ENCODE measurements at places on chromosomes 1 and 21. TPM values are rescaled to one million over a fixed set of nuclear protein-coding genes. Genes with fewer than 3 reads are reported as not detected.

DNA sequence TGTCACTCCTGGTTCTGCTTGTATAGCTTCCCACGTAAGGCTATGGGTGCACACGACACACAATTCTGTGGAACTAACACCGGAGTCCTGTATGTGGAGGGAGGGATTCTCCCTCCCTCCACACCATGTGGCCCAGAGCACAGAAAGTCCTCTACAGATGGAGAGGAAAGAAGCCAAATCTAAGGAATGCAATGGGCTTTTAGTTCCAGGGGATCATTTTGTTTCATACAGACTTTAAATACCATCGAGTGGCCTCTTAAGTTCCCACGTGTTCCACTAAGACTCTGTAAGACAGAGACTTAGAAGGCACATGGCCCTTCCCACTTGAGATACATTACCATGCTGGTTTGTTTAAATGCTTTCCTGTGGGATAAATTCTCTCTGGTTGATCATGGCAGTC lies 156.0 kb downstream of the TGFB2 start:
- no peaks in the 10 kb centered on the region for H3K36me3 ChIP-seq
- H3K4me3 ChIP-seq, result no peak overlapping the region
- no peak for DNase-seq
- H3K27ac ChIP-seq, result no peak overlapping the region
- H3K27me3 ChIP-seq, result no peaks in the 10 kb centered on the region

CNTN2 gene
- 0.22 TPM for total RNA-seq

DNA sequence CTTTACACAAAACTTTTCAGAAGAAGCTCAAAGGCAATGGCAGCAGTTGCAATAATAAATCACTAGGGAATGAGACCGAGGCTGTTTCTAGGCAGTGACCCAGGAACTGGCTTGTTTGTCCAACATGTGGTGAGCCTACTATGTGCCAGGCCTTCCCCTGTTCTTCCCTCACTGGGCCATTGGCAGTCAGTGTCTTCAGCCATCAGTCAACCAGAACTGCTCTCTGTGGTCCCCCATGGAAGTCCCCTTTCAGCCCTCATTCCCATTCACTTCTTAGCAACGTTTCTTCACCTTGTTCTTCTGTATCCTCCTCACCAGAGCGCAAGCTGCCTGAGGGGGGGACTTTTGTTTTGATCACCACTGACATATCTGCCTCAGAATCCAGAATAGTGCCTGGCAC lies 274.1 kb downstream of the RRAGC start:
- no peak overlapping the region for H3K4me3 ChIP-seq
- no peaks in the 10 kb centered on the region for H3K4me1 ChIP-seq
- H3K36me3 ChIP-seq, result no peaks in the 10 kb centered on the region
- DNase-seq, result peak; percentile 7
- no peaks in the 10 kb centered on the region for H3K27me3 ChIP-seq

DNA sequence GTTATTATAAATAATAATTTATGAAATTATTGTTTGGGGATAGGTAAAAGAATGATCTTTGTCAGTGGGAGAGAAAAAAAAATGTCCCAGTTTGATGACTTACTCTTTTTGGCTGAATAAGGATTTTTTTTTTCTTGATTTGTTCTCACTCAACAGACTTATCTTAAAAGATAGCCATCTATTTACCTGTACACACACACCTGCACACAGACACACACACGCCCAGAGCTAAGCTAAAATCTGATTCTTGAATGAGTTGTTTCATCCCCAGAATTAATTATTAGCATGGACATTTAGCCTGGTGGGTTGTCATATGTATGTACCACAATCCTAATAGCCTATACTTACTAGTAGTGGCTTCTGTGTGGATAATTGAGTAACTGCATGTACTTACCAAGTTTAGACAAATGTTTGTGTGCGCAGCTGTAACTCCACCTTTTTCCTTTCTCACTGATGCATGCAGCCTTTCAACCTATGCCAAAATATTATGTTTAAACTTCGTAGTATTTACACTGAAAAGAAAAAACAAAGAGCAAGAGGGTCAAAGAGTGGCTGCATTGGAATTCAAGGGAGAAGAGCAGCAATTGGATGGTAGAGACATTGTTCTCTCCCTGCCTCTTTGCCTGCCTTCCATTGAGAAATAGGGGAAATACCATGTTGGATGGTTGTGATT lies 174.3 kb downstream of the ADGRL2 start:
- no peak overlapping the region for H3K27ac ChIP-seq
- H3K4me3 ChIP-seq, result no peak overlapping the region
- H3K4me1 ChIP-seq, result no peaks in the 10 kb centered on the region

DNA sequence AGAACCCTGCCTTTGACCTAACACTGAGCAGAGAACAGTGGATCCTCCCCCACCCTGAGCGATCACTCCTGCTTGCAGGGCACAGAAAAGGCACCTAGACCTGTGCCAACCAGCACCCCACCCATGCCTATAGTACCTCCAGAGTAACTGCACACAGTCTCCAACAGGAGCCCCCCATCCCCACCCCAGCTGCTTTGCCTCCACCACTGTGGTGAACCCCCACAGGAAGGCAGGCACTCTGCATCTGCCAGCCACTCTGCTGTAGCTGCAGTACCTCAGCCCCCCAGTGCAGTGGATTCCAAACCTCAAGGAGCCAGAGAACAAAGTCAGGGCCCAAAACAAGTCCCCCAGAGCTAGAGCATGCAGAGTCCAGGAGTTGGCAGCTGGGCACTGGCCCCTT lies 10.7 kb downstream of the SPATC1L start:
- H3K36me3 ChIP-seq, result no peaks in the 10 kb centered on the region
- no peak overlapping the region for H3K4me3 ChIP-seq
- H3K4me1 ChIP-seq, result no peaks in the 10 kb centered on the region
- no peak for DNase-seq

ADCY10 gene
- 0.11 TPM for total RNA-seq

- no peaks in the 10 kb centered on the region for H3K36me3 ChIP-seq
- no peaks in the 10 kb centered on the region for H3K4me1 ChIP-seq
- H3K27ac ChIP-seq, result no peak overlapping the region
- no peaks in the 10 kb centered on the region for H3K27me3 ChIP-seq
These were observed 14.7 kb upstream of the LY9 start for GRCh38 chr1:160781186-160781766.

DNA sequence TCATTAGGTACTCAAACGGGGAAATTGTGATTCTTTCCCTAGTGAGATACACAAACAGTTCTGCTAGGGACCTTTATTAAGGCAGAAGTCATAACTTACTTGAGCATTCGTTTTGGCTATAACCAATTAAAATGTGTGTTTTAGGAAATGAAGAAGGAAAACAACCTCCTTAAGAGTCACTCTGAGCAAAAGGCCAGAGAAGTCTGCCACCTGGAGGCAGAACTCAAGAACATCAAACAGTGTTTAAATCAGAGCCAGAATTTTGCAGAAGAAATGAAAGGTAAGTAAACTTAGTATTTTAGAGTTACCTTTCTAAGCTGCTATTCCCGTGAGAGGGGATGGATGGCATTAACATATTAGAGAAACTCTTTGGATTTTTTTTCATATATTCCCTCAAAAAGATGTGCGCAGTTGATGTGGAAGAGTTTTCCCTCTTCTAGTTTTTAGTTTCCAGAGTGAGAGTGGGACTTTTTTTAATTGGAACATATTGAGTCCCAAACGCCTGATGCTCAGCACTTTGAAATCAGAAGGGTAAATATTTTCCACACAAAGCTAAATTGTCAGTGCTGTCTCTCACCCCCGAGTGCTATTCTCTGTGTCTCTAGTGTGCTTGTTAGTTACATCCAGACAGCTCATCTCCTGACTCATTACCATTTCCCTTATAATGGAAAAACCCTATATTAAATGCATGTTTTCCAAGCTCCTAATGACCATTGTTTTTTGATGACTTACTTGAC lies 34.9 kb downstream of the CENPF start:
- H3K27ac ChIP-seq, result no peak overlapping the region
- no peaks in the 10 kb centered on the region for H3K4me1 ChIP-seq
- no peaks in the 10 kb centered on the region for H3K36me3 ChIP-seq
- no peak overlapping the region for H3K4me3 ChIP-seq

DNA sequence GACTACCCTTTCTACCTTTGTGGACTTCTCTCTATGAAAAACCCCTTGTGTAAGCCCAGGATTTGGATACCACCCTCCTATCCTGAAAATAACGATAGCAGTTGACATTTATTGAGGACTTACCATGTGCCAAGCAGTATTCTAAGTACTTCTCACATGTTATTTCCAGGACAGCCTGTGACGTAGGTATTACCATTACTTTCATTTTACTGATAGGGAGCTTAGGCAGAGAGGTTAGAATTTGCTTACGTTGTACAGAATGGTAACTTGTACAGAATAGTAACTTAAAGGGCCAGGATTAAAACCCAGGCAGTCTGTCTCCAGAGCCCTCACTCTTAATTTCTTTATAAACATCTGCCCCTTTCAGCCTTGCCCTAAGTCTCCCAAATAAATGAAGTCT lies 138.3 kb downstream of the NTMT2 start:
- H3K4me3 ChIP-seq, result no peak overlapping the region
- H3K27ac ChIP-seq, result no peak overlapping the region
- no peak for DNase-seq
- no peaks in the 10 kb centered on the region for H3K4me1 ChIP-seq

KIF14 gene
- total RNA-seq, result 0.31 TPM

GRCh38 chr1:185534801-185535200 lies 199.4 kb upstream of the HMCN1 start:
- no peaks in the 10 kb centered on the region for H3K27me3 ChIP-seq
- no peak overlapping the region for H3K27ac ChIP-seq
- no peak overlapping the region for H3K4me3 ChIP-seq
- no peak for DNase-seq
- H3K4me1 ChIP-seq, result no peaks in the 10 kb centered on the region
- no peaks in the 10 kb centered on the region for H3K36me3 ChIP-seq

DNA sequence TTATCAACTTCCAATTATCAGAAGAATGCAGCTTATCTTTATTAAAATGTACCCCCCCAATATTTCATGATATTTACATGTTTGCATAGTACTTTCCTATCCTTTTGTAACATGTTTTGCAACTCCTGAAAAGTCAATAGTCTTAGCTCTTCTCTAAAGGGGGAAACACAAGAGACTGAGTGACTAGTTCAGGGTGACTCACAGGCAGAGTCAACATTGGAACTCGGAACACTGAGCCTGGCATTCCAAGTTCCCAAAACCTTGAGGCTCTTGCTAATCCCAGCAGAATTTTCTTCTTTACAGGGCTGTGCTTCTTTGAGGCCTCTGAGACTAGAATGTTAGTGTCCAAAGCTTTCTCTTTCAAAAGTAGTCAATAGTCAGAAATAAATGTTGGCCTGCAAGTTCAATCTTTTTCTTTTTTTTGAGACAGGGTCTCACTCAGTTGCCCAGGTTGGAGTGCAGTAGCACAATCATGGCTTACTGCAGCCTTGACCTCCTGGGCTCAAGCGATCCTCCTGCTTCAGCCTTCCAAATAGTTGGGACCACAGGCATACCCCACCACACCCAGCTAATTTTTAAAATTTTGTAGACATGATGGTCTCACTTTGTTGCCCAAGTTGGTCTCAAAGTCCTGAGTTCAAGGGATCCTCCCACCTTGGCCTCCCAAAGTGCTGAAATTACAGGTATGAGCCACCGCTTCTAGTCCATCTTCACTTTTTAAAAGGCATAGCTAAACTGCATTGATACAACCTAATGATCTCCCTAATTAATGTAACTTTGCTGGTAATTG lies 37.5 kb downstream of the ZNF281 start:
- H3K27ac ChIP-seq, result no peak overlapping the region
- H3K4me3 ChIP-seq, result no peak overlapping the region
- no peaks in the 10 kb centered on the region for H3K4me1 ChIP-seq
- no peaks in the 10 kb centered on the region for H3K36me3 ChIP-seq

GRCh38 chr1:82879701-82880305 lies 1079.1 kb downstream of the ADGRL2 start:
- H3K4me3 ChIP-seq, result no peak overlapping the region
- no peaks in the 10 kb centered on the region for H3K36me3 ChIP-seq
- no peaks in the 10 kb centered on the region for H3K4me1 ChIP-seq
- DNase-seq, result no peak
- no peak overlapping the region for H3K27ac ChIP-seq
- H3K27me3 ChIP-seq, result no peaks in the 10 kb centered on the region

RUNX3 gene
- total RNA-seq, result 0.79 TPM

NKAIN1 gene
- total RNA-seq, result 3.3 TPM

CYP4A11 gene
- not detected for total RNA-seq

- peaks cover 86% of the 10 kb centered on the region for H3K36me3 ChIP-seq
- H3K4me3 ChIP-seq, result no peak overlapping the region
- DNase-seq, result no peak
- no peak overlapping the region for H3K27ac ChIP-seq
- H3K4me1 ChIP-seq, result no peaks in the 10 kb centered on the region
These were observed 12.5 kb downstream of the PSMB4 start for GRCh38 chr1:151411884-151412283.

GRCh38 chr1:52558941-52559340 lies 6.0 kb upstream of the TUT4 start:
- no peaks in the 10 kb centered on the region for H3K36me3 ChIP-seq

BCAN gene
- total RNA-seq, result not detected

DNA sequence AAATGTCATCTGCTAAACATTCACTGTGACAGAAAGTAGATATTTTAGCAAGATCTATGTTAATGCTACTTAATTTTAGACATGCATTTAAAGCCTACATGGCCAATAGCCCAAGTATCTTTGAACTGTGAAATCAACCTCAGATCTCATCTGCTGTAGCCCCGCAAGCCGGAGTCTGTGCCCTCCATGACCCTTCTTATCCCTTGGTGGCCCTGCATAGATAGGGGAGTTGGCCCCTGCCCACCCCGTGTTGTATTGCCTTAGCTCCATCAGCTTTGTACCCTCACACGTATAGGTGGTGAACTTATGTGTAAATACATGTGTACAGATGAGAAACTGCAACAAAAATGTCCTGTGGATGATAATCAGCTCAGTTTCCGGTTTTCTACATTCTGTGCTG lies 18.5 kb downstream of the ATP5PO start:
- no peak for DNase-seq
- H3K27ac ChIP-seq, result no peak overlapping the region
- no peaks in the 10 kb centered on the region for H3K27me3 ChIP-seq
- no peaks in the 10 kb centered on the region for H3K36me3 ChIP-seq
- peaks cover 19% of the 10 kb centered on the region for H3K4me1 ChIP-seq
- no peak overlapping the region for H3K4me3 ChIP-seq

- no peaks in the 10 kb centered on the region for H3K4me1 ChIP-seq
- H3K27ac ChIP-seq, result no peak overlapping the region
- DNase-seq, result no peak
These were observed 16.3 kb downstream of the DPYD start for GRCh38 chr1:97904534-97904933.

RBM11 gene
- total RNA-seq, result 53.7 TPM

CCDC30 gene
- total RNA-seq, result 8.3 TPM

DNA sequence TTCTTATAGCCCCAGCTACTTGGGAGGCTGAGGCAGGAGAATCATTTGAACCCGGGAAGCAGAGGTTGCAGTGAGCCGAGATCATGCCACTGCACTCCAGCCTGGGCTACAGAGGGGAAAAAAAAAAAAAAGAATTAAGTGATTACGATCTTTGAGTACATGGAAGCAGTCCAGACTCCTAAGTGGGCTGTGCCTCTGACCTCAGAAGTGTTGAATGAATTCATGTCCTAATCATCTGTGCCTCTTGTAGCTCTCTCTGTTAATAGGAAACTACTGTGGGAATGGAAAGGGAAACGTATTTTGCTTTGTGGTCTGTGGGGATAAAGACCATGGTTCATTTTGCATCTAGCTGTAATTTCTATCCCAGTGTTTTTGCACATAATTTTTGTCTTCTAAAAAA lies 8.4 kb upstream of the IVNS1ABP start:
- no peak overlapping the region for H3K4me3 ChIP-seq
- no peaks in the 10 kb centered on the region for H3K36me3 ChIP-seq
- H3K27ac ChIP-seq, result no peak overlapping the region
- H3K27me3 ChIP-seq, result no peaks in the 10 kb centered on the region
- no peak for DNase-seq

Data from adrenal gland (tissue), 19 donors.